Spinal cord (tissue), 10 donors: ENCODE measurements at places on chromosomes 6 and 20. TPM values are rescaled to one million over a fixed set of nuclear protein-coding genes. Genes with fewer than 3 reads are reported as not detected.

HTR1E gene
- 1.9 TPM for polyA plus RNA-seq

CDSN gene
- polyA plus RNA-seq, result not detected

TSPO2 gene
- polyA plus RNA-seq, result 0.38 TPM

XKR7 gene
- 7.9 TPM for polyA plus RNA-seq

DEF6 gene
- polyA plus RNA-seq, result 6.3 TPM

CRIP3 gene
- 18.6 TPM for polyA plus RNA-seq

TSHZ2 gene
- 22.2 TPM for polyA plus RNA-seq

FKBP5 gene
- polyA plus RNA-seq, result 9.3 TPM

CD93 gene
- polyA plus RNA-seq, result 19.8 TPM

RBM24 gene
- 2.9 TPM for polyA plus RNA-seq

RUNX2 gene
- 1.8 TPM for polyA plus RNA-seq

OR12D3 gene
- polyA plus RNA-seq, result not detected

CLIC5 gene
- 6.5 TPM for polyA plus RNA-seq

HLA-DQA1 gene
- 0.57 TPM for polyA plus RNA-seq

CEP250 gene
- polyA plus RNA-seq, result 42.0 TPM

OPRL1 gene
- 23.4 TPM for polyA plus RNA-seq

SRMS gene
- polyA plus RNA-seq, result 0.42 TPM

JPH2 gene
- 1.4 TPM for polyA plus RNA-seq

DPPA5 gene
- not detected for polyA plus RNA-seq

CCN6 gene
- 0.57 TPM for polyA plus RNA-seq

TPX2 gene
- 25.4 TPM for polyA plus RNA-seq

ENTPD6 gene
- polyA plus RNA-seq, result 114 TPM
